Daoy (cell line): ENCODE measurements at places on chromosomes 13 and 19. TPM values are rescaled to one million over a fixed set of nuclear protein-coding genes. Genes with fewer than 3 reads are reported as not detected.
A peak's percentile ranks its signal among the peaks of the same experiment; 100 is the strongest.

DNA sequence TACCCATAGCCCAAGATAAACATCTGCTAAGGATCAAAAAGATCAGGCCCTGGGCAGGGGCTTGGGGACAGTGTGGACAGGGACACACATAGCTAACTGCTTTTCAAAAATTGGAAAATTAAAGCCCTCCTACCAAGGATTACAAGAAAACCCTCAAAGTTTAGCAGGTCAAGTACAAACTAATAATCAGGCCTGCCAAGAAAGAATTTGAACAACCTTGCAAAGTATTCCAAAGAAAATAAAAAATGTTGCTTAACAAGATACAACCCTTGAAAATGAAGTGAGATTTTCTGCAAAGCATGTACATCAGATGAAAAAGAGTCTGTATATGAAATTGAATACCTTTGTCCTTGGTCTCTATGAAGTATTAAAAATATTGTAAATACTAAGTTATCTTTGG lies 67.3 kb downstream of the KLF12 start:
- DNase-seq = no peak

Gene AXL
- 170 and 174 TPM in 2 replicates for total RNA-seq

- no peak for DNase-seq
Measured at GRCh38 chr19:18198374-18198773, 5.4 kb downstream of the MPV17L2 start.

DNA sequence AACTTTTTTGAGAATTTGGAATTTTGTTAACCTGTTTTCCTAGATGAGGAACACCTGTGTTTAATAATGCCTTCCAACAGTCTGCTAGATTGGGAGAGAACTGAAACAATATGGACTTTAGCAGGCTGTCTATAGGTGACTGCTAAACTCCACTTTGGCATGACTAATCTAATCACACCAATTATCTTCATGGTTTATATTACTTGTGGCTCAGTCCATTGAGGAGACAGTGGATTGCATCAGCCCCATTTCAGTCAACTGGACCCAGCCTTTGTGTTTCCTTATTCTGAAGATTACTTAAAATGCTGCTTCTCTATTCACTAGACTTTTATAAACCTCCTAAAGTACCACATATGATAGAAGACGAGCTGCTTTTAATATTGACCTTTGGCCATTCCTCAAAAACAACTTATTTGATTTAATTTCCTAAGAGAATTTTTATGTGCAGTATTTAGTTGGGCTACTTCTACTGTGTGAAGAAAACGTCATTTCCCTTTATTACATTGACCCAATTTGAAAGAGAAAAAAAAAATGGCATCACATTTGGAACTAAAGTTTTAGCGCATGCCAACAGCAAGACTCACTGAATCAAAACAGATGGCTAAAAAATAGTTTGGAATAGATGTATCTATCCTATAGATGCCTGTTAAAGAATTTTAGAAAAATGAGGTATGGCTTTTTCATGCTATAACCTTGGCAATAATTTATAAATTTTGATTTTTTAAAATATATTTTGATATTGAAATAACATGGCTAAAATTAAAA lies 295.8 kb downstream of the NDFIP2 start:
- DNase-seq = peak; percentile 58

Gene FCGBP
- total RNA-seq = 0.92 and 1.5 TPM in 2 replicates
